ENCODE measurements at places on chromosomes 3 and 15. TPM values are rescaled to one million over a fixed set of nuclear protein-coding genes. Genes with fewer than 3 reads are reported as not detected.

GRCh38 chr15:74635228-74635627 is 19.6 kb downstream of the CLK3 start:
- H3K27me3 ChIP-seq: no peaks in the 10 kb centered on the region
- DNase-seq: no peak

DNA sequence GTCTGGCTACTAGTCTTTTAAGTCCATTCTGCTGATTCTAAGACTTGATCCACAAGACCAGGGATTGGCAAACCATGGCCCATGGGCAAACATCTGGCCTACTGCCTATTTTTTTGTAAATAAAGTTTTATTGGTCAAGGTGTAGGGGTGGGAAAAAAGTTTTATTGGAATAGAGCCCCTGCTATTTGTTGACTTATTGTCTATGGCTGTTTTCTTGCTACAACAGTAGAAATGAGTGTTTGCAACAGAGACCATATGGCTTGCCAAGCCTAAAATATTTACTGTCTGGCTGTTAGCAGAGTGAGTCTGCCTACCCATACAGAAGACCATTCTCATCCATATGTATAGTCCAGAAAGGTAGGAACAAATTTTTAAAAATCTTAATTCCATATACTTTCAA is 106.4 kb downstream of the PTPRG start:
- H3K4me1 ChIP-seq: peaks cover 44% of the 10 kb centered on the region
- H3K36me3 ChIP-seq: no peaks in the 10 kb centered on the region
- no peak overlapping the region for H3K4me3 ChIP-seq
- no peak overlapping the region for H3K27ac ChIP-seq

DNA sequence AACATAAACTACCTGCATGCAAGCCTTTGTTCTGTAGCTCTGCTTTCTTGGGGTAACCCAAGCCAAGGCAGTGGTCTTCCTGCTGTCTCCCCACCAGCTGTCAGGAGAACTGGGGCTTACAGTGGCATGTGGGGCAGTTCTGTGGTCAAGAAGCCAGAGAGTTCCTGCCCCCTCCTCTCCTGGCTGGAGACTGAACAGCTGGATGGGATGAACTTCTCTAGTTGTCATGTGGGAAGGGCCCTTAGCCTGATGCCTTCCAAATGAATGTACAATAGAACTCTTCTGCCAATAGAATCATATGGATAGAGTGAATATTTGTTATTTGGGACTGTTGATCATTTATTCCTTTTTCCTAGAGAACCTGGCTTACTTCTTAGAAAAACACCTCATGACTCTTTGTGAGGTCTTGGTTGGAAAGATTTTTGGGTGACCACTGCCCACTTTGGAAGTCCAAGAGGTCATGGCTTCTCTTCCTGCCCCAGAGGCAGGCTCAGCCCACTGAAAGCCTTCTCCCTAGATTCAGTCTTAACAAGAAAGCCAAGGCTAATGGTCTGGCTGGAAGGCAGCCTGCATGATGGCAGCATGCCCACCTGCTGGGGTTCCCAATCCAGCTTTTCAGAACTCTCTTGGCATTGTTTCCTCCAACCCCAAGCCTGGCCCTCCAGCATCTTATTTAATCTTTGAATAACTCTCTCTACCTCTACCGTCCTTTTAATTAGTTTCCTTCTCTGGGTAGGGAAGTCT is 462.9 kb upstream of the PROK2 start:
- no peak overlapping the region for H3K27ac ChIP-seq
- no peaks in the 10 kb centered on the region for H3K27me3 ChIP-seq
- no peak for DNase-seq
- H3K4me3 ChIP-seq: no peak overlapping the region

- no peak for DNase-seq
- no peaks in the 10 kb centered on the region for H3K27me3 ChIP-seq
- H3K4me3 ChIP-seq: no peak overlapping the region
- H3K36me3 ChIP-seq: no peaks in the 10 kb centered on the region
- no peak overlapping the region for H3K27ac ChIP-seq
- peaks cover 22% of the 10 kb centered on the region for H3K4me1 ChIP-seq
Measured at GRCh38 chr15:89753855-89754254, 2.8 kb upstream of the MESP1 start.

DNA sequence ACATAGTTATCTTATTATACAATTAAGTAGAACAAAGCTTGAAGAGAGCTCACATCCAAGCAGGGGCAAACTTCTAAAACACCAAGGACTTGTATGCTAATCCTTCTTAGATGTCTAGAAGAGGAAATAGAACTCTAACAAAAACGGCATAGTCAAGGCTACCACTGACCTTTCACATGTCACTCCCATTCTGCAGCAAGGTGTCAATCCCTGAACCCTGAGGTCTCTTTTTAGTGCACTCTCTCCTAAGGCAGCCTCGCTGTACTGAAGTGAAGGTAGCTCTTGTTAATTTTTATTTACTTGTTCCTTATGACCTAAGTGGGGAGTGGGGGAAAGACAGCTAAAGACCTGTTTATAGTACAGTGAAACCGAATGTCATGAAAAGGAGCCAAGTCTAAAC is 506.5 kb downstream of the FOXP1 start:
- no peaks in the 10 kb centered on the region for H3K36me3 ChIP-seq
- H3K27ac ChIP-seq: peak overlapping the region; percentile 66
- no peaks in the 10 kb centered on the region for H3K27me3 ChIP-seq
- H3K4me3 ChIP-seq: no peak overlapping the region
- no peaks in the 10 kb centered on the region for H3K4me1 ChIP-seq

DNA sequence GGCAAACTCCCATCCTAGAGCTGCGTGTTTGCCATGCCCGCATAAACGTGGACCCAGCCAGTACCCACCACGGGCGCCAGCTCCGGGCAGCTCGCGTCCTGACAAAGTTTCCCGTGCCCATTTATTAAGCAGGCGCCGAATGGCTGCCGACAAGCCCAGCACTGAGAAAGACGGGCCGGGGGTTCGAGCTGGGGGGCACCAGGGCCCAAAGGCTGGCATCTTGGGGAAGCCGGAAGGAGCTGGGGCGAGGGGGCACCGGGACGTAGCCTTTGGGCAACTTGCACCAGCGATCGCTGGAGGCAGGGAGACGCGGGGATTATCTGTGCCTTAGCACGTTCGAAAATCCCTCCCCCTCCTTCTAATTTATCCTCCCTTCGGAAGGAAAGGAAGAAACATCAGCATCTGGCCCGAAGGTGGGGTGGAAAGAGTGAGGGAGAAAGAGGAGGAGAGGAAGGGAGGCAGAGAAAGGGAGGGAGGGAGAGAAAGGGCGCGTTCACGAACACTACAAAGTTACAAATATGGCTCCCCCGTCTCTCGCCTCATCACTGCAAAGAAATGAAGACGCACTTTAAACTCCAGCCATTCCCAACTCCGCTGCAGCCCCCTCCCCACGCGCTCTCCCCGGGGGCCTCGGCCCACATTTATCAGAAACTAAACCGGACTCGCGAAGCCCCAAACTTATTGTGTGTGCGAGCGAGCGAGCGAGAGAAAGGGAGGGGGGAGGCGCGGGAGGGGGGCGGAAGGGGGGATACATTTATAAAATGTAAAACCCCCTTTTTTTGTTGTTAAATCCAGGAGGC is 1.0 kb downstream of the ANP32A start:
- peak overlapping the region; percentile 99 for H3K27ac ChIP-seq
- peak overlapping the region; percentile 97 for H3K4me3 ChIP-seq
- H3K4me1 ChIP-seq: peaks cover 35% of the 10 kb centered on the region

DNA sequence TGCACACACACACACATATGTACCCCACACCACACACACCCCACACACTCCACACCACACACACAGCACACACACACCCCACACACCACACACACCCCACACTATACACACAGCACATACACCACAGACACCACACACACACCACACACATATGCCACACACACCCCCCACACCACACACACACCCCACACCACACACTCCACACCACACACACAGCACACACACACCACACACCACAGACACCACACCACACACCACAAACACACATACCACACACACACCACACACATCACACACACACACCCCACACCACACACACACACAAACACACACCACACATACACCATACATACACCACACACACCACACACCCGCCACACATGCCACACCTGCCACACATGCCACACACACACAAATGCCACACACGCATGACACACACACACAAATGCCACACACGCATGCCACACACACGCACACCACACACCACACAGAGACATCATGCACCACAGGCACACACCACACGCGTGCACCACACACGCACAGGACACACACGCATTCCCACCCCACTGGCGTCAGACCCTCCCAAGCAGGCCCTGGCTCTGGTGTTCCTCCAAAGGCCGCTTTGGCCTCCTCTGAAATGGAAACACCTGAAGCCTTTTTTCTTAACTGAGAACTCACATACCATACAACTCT is 15.7 kb downstream of the CHST13 start:
- no peaks in the 10 kb centered on the region for H3K36me3 ChIP-seq
- DNase-seq: peak; percentile 50
- H3K27me3 ChIP-seq: peaks cover 11% of the 10 kb centered on the region
- no peaks in the 10 kb centered on the region for H3K4me1 ChIP-seq
- no peak overlapping the region for H3K4me3 ChIP-seq
- H3K27ac ChIP-seq: no peak overlapping the region

- no peak overlapping the region for H3K4me3 ChIP-seq
- no peak for DNase-seq
- H3K4me1 ChIP-seq: peaks cover 9% of the 10 kb centered on the region
- H3K27me3 ChIP-seq: no peaks in the 10 kb centered on the region
Measured at GRCh38 chr15:70362350-70362749, 264.6 kb upstream of the TLE3 start.

- H3K4me3 ChIP-seq: no peak overlapping the region
- no peak overlapping the region for H3K27ac ChIP-seq
- peaks cover 6% of the 10 kb centered on the region for H3K4me1 ChIP-seq
- H3K27me3 ChIP-seq: no peaks in the 10 kb centered on the region
Measured at GRCh38 chr3:101065962-101066361, 72.7 kb upstream of the ABI3BP start.

DNA sequence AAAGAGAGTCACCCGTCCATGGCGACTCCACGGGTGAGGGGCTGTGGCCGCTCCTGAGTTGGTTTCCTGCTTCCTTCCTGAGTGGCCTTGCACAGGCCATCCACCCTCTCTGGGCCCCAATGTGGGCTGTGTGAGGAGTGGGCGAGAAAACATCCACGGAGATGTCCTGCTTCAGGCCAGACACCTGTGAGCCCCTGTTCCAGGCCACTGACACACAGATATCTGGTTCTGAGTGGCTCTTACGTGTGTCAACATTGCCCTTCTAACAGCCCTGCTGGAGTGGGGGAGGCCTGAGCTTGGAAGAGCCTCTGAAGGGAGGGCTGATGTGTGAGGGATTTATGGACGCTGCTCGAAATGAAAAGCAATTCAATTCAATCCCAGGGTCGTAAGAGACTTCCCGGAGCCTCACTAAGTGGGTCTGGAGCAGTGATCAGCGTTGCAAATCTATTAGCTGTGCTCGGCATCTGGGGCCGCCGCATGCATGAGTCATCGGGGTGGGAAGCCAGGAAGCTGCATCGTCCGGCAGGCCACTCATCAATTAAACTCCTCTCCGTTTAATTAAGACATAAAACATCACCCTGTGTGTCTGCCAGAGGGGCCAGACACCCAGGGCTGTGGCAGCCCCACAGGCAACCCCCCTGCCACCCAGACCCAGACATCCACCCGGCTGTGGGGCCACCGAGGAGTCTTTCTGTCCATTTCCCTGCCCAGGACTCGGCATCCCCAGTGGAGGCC is 20.0 kb upstream of the PRR23E start:
- H3K27me3 ChIP-seq: peaks cover 12% of the 10 kb centered on the region
- no peak overlapping the region for H3K27ac ChIP-seq
- H3K36me3 ChIP-seq: no peaks in the 10 kb centered on the region
- DNase-seq: no peak

- H3K27ac ChIP-seq: no peak overlapping the region
- no peaks in the 10 kb centered on the region for H3K36me3 ChIP-seq
- DNase-seq: no peak
- H3K27me3 ChIP-seq: no peaks in the 10 kb centered on the region
Measured at GRCh38 chr15:72991026-72991425, 61.2 kb upstream of the NEO1 start.

DNA sequence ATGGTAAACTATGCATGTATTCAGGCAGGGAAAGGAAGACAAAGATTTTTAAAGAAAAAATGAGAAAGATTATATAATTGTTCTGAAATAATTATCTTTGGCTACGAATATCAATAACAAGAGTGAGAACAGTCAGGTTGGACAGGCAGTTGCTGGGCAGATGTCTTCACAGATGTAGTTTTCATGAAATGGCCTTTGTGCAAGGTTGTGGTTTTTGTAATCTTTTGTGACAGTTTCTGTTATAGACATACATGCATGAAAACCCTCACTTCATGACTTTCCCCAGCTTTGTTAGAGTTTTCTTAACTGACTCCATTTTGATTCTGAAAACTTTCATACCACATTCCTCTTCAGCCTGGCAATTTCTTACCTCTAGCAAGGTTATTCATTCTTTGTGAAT is 34.9 kb upstream of the SLC25A36 start:
- no peaks in the 10 kb centered on the region for H3K27me3 ChIP-seq
- H3K27ac ChIP-seq: no peak overlapping the region
- no peaks in the 10 kb centered on the region for H3K4me1 ChIP-seq

GRCh38 chr3:37551857-37552256 is 309.8 kb upstream of the CTDSPL start:
- H3K27ac ChIP-seq: no peak overlapping the region
- DNase-seq: no peak
- H3K36me3 ChIP-seq: no peaks in the 10 kb centered on the region
- no peaks in the 10 kb centered on the region for H3K27me3 ChIP-seq

DNA sequence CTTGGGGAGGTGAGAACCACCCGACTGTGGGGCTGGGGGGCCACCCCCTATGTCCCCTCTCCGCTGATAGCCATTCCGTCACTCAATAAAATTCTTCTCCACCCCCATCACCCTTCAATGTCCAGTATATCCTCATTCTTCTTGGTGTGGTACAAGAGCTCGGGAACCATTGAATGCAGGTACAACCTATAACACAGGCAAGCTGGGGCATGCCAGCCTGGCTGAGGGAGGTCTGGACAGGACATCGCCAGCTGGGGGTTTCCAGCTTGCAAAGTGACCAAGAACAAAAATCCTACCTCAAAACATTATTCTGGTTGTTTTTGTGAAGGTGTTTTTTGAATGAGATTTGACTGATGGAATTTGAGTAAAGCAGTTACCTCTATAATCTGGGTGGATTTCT is 19.6 kb upstream of the BDH1 start:
- H3K27me3 ChIP-seq: no peaks in the 10 kb centered on the region
- H3K4me1 ChIP-seq: no peaks in the 10 kb centered on the region
- DNase-seq: no peak
- peaks cover 7% of the 10 kb centered on the region for H3K36me3 ChIP-seq
- no peak overlapping the region for H3K27ac ChIP-seq

GRCh38 chr3:194472290-194472920 is 14.4 kb downstream of the ATP13A3 start:
- DNase-seq: no peak
- no peak overlapping the region for H3K27ac ChIP-seq
- H3K36me3 ChIP-seq: no peaks in the 10 kb centered on the region
- no peaks in the 10 kb centered on the region for H3K27me3 ChIP-seq
- H3K4me1 ChIP-seq: peaks cover 5% of the 10 kb centered on the region

Gene AGBL1
- not detected for polyA plus RNA-seq

Gene ROPN1
- polyA plus RNA-seq: 1.8 TPM

Gene SIDT1
- 1.4 TPM for polyA plus RNA-seq
